Fibroblast of the conjunctiva (primary cell): ENCODE measurements at places on chromosomes 5 and 9.

DNA sequence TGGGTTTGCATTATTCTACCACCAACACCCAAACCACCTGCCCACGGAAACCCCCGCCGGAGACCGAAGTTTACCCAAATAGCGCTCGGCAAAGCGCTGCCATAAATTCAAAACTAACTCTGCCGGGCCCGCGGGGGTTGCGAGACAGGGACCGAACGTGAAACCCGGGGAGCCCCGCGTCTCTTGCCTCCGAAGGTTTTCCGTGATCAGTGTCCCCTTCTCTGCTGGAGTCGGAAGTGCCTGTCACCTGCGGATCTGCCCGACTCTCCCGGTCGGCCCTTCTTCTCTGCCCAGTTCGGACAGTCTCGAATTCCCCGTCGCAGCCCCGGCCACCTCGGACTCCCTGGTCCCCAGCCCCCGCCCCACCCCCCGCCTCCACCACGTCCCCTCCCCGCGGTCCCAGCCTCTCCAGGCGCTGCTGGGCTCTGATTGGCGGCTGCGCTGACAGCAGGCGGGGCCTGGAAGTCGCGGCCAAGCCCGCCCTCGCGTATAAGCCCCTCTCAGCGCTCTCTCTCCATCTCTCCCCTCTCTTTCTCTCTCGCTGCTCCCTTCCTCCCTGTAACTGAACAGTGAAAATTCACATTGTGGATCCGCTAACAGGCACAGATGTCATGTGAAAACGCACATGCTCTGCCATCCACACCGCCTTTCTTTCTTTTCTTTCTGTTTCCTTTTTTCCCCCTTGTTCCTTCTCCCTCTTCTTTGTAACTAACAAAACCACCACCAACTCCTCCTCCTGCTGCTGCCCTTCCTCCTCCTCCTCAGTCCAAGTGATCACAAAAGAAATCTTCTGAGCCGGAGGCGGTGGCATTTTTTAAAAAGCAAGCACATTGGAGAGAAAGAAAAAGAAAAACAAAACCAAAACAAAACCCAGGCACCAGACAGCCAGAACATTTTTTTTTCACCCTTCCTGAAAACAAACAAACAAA, at the start of gene RORB:
TSS of gene RORB (plus strand) at position 517 of the 929 bp plus-strand sequence. CDS start 642 bp downstream, outside the sequence.
- peak; percentile 24 for DNase-seq

DNA sequence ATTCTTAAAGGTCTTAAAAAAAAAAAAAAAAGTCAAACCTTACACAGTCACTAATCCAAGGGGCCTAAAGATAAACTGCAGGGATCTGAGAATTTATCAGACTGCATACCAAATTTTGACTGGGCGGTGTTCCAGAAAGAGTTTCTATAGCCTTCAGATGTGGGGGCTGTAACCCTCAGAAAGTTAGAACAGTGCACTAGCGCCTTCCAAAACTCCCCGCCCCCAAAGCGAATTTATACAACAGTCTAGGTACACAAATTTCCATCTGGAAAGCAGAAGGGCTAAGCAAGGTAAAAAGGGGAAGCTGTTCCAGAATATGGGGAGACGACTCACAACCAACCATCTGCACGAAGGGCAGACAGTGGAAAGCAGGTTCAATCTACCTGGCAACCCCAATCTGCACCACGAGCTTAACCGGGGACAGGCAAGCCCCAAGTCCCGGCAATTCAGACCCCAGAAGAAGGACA, 813 bp downstream of the ERMP1 start:
- DNase-seq, result no peak

GRCh38 chr9:108290839-108291585, 564.8 kb downstream of the ACTL7B start:
- DNase-seq, result peak; percentile 71

GRCh38 chr9:113465599-113466140, 2.1 kb downstream of the RGS3 start:
- no peak for DNase-seq

GRCh38 chr5:4191703-4192102, 596.1 kb downstream of the IRX1 start:
- no peak for DNase-seq

- no peak for DNase-seq
Observed at GRCh38 chr5:108078345-108078744, 303.6 kb downstream of the FBXL17 start.

- DNase-seq, result no peak
Observed at GRCh38 chr5:102796009-102796408, 40.9 kb downstream of the PAM start.

DNA sequence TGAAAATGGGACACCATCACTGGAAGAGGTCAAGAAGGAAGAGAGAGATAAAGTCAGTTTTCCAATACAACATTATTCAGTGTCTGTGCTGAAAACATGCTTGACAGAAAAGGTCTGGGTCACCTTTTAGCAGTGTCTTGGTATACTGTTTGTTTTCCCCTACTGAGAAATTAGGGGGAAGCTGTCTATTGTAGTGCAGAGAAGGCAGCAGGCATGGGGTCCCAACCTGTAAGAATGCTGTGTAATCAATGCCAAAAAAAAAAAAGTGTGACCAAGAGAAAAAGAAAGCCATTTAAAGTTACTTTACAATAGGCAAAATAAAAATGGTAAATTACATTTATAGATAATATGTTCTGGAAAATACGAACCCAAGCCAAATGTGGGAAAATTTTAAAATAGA, 139.3 kb downstream of the RAB3C start:
- no peak for DNase-seq

DNA sequence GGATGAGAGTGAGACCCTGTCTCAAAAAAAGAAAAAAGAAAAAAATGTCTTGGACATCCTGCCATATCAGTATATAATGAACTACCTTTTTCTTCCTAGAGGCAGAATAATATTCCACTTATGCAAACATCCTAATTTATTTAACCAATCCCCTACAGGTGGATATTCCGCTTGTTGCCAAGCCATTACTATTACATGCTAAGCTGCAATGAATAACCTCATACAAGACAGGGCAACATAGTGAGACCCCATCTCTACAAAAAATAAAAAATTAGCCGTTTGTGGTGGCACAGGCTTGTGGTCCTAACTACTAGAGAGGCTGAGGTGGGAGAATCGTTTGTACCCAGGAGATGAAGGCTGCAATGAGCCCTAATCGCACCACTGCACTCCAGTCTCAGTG, 1.7 kb upstream of the AFF4 start:
- no peak for DNase-seq

GRCh38 chr9:130186839-130187522, 14.8 kb downstream of the NCS1 start:
- DNase-seq, result peak; percentile 24

GRCh38 chr5:107672211-107673038, 1.7 kb upstream of the EFNA5 start:
- DNase-seq, result peak; percentile 98

GRCh38 chr5:132389585-132390286, 20.2 kb downstream of the SLC22A5 start:
- peak; percentile 86 for DNase-seq

DNA sequence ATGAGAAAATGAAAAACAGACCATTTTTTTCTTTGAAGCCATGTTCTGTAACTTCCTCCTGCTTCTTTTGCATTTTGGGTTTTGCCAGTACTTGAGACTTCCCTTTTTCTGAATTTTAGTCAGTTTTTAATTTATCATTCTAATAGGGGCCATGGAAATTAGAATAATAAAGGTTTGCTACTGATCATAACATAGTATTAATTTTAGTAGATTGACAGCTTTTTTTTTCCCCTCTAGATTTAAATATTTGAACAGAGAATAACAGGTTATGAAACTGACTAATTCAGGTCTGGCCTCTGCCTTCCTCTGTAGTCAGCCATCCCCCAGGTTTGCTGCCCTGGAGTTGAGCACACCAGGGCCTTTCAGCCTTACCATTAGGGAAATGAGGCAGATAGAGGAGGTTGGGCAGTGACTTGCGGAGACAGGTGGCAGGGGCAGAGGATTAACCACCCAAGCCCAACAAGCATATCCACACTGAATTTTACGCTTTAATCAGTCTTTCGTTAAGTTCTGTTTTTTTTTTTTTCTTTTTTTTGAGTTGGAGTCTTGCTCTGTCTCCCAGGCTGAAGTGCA, 80.1 kb upstream of the TNFAIP8 start:
- no peak for DNase-seq

GRCh38 chr5:636951-637350, 24.8 kb downstream of the CEP72 start:
- DNase-seq, result no peak

DNA sequence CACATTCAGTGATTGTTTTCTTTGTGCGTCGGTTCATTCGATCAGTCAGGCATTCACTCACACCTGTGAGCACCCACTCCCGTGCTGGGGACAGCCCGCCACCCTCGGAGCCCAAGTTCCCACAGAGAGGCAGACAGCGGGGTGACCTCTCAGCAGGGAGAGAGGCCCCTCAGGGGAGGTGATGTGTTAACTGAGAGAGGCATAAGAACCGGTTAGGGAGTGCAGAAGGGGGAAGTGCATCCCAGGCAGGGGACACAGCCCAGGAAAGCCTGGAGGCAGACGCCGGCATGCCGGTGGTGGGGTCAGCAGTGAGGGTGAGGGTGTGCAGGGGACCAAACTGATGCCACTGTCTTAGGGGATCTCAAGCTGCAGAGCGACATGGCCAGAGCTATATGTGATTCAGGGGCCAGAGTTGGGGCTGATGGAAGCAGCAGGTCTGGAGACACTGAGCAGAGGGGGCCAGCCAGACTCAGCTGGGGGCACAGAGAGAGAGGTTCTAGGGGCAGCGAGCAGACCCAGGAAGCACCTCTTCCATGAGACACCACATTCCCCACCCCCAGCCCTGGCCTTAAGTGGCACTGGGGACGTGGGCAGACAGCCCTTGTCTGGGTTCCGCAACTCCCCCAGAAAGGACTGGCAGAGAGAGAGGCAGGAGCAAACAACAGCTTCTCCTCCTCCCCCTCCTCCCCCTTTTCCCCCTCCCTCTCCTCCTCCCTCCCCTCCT, 35.9 kb downstream of the HK3 start:
- DNase-seq, result no peak

DNA sequence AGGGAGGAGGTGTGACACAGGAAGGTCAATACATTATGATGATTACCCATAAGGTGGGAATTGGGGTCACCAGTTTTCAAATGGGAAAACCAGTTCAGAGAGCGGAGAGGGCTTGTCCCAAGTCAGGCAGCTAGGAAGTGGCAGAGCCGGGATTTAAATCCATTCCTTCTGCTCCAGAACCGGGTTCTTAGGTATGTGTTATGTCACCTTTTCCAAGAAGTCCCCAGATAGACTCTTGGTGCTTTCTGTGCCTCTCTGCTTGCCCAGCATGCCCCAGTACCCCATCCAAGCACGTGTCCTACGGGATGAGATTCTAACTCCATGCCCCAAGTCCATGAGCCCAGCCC, 69.9 kb downstream of the LMX1B start:
- DNase-seq, result no peak

- no peak for DNase-seq
Observed at GRCh38 chr5:97141031-97141430, 1.4 kb downstream of the LIX1 start.

DNA sequence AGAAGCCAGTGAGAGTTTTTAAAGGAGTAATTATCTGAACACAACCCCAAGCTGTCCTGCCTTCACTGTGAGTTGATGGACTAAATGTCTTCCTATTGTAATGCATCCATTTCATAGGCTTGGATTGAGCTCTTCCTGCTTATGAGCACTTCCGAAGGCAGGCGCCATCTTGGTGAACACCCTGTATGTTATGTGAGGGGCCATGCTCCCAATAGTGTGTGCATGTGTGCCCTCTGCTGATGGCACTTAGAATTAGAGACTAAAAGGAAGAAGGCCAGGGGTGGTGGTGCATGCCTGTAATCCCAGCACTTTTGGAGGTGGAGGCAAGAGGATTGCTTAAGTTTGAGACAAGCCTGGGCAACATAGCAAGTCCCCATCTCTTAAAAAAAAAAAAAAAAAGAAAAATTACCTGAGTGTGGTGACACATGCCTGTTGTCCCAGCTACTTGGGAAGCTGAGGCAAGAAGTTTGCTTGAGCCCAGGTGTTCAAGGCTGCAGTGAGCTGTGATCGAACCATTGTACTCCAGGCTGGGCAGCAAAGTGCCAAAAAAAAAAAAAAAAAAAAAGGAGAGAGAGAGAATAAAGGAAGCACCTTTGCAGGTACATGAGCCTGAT, 65.0 kb downstream of the C9orf152 start:
- no peak for DNase-seq

DNA sequence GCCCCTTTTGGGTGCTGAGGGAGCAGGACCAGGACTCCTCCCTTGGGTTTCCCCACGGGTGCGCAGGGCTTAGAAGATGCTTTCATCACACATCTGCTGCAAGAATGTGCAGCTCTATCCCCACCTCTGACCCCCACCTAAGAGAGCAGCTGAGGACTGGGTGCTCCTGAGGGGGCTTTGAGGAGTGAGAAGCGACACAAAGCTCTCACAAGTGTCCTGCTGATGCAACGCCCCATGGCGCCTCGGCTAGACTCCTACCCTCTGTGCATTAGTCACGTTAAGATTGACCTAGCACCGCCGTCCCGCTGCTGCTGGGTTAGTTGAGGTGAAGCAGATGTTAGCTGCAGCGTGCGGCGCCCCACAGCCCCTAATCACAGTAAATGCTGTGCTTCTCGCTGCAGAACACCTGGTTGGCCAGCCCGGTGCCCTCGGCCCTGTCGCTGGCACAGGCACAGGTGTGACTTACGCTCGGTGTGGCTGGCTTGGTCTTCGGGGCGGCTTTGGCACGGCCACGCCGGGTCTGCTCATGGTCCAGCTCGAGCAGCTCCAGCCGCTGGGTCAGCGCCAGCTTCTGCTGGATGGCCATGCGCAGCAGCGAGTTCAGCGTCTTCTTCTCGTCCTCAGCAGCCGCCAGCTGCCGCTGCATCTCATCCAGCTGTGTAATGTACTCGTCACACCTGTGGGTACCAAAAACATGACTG, 45.0 kb upstream of the IPPK start:
- DNase-seq, result no peak

GRCh38 chr5:150627731-150628545, 12.5 kb upstream of the SYNPO start:
- no peak for DNase-seq

DNA sequence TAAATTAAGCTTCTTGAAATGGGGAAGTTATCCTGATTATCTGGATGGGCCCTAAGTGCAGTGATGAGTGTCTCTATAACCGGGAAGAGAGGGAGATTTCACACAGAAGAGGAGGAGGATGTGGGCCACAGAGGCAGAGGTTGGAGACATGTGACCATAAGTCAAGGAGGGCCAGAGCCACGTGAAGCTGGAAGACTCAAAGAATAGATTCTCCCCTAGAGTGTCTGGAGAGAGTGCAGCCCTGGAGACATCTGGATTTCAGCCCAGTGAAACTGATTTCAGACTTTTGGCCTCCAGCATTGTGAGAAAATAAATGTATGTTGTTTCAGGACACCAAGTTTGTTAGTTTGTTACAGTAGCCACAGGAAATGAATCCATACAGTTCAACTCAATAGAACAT, 442.9 kb downstream of the NTRK2 start:
- no peak for DNase-seq
